ENCODE measurements at places on chromosomes 7 and 10.

DNA sequence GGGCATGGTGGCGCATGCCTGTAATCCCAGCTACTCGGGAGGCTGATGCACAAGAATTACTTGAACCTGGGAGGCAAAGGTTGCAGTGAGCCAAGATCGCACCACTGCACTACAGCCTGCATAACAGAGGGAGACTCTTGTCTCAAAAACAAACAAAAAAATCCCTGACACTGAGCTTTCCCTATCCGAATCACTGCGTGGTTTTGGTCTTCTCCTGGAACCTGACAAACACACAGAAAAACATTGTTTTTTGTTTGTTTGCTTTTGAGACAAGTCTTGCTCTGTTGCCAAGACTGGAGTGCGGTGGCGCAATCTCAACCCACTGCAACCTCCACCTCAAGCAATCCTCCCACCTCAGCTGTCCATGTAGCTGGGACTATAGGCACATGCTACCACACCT, 50.4 kb upstream of the PTPRN2 start:
- DNase-seq: no peak

DNA sequence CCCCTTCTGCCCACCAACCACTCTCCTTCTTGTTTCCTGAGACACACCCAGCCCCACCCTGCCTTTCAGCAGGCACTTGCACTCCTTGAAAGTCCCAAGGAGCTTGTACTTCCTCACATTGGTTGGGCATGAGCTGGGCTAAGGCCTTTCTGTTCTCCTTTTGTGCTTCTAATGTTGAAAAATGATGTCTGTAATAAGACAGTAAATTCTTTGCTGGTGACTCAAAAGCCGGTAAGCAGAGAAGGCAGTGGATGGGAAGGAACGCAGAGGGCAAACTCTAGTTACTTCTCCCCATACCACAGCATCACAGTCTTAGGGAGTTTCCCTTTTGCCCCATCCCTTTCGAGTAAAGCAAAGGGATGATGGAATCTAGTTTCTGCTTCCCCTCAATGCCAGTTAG, 185.6 kb downstream of the PLXNA4 start:
- DNase-seq: no peak

DNA sequence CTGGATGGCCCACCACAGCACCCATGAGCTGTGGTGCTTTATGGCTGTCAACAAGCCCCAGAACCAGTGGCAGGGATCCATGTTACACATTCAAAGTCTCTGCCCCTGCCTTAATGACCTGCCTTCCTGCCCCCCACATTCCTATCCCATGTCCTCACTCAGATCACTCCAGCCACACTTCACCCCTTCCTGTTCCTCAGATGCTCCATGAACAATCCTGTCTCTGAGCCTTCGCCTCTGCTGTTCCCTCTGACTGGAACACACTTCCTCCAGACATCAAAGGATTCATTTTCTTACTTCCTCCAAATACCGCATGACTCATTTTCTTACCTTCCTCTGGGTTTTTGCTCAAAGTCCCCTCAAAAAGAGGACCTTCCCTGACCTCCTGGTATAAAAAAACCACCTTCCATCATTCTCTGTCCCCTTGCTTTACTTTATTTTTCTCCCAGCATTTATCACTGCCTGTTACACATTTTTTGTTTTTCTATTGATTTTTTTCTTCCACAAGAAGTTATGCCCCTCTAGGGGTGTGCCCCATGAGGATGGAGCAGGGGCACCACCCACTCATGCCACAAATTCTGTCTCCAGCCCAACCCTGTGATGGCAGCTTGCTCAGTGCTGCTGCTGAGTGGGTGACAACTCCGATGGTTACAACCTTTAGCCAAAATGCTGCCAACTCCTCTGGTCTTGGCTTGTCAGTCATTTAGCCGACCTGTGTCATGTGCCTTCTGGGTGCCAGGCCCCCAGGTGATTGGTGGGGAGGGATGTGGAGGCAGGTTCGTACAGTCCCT, 18.2 kb downstream of the COL13A1 start:
- peak; percentile 55 for DNase-seq

DNA sequence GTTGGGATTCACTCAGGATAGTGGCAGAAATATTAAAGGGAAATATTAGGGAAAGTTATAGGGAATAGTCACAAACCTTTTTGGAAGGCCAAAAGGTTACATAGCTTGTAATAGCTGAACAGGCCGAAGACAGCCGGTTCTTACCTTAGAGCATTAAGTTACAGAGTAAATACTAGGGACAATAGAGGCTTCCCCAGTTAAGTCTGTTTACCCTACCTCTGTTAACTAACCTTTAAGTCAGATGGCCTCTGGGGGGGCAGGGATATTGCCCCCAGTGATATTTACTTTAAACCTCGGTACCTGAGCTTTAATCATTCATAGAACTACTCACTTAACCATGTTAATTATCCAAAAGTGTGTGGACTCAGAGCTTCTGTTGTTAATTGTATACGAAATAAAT, 7.4 kb downstream of the POLR1F start:
- no peak for DNase-seq

DNA sequence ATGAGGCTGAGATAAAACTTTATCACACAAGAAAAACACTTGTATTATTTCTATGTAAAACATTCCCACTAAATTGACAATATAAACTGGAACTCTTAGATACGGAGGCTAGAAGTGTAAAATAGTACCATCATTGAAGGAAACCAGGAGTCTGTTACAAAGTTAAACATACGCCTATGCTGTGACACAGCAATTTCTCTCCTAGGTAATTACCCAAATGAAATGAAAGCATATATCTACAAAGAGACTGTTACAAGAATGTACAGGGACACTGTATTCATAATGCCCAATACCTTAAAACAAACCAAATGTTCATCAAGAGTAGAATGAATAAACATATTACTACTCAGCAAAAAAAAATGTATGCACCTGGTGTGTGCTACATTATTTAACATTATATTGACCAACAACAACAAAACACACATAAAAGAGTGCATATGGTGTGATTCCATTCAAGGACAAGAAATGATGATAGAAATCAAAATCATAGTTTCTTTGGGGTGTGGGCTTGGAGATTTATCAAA, 33.2 kb upstream of the ELAPOR2 start:
- DNase-seq: no peak

DNA sequence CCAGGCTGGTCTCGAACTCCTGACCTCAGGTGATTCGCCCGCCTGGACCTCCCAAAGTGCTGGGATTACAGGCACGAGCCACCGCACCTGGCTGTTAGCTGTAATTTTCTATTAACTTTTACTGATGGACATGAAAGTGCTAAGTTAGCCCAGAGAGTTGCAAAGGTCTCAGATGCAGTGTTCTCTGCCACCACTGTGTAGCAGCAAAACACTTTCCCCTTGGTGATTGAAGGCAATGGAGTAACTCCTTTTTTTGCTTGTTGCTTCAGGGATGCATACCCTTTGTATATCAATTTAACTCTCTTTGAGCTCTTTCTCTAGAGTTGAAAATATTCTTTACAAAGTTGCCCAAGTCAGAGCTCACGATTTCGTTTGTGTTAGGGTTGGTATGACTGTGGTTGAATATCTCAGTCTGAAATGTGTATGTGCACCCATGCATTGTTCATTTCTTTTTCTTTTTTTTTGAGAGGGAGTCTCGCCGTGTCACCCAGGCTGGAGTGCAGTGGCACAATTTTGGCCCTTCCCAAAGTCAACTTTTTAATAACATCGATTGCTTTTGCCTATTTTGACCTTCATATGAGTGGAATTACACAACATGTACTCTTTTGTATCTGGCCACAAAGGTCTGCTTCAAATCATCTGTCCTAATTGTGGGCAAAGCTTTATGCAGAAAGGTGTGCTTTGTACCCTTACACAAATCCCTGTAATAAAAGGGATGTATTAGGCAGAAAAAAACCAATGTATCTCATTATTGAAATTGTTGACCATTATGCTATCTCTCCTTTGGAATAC, 52.6 kb downstream of the GTF2I start:
- no peak for DNase-seq

GRCh38 chr7:138797715-138798320, at the start of the genes ATP6V0A4 and TMEM213:
ATP6V0A4 (minus strand) TSS chr7:138798196; CDS start chr7:138771247, 26,949 bp downstream.
TMEM213 (plus strand) TSS chr7:138797994; CDS start chr7:138798105, 111 bp downstream.
- DNase-seq: no peak

DNA sequence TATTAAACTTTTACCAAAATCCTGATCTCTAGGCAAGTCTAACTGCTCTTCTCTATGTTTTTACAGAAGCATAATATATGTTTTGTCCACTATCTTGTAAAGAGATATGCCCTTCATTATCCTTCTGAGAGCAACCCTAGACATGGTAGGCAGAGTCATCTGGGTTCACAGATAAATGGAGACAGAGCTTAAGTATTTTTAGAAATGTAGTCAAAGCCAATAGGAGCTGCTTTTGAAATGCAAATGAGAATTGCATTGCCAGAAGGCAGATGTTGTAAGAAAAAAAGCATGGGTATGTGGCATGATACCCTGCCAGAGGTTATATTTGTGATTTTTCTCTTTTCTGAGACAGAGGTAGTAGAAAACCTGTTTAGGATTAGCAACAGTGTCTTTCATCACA, 964.8 kb downstream of the SORCS3 start:
- DNase-seq: no peak

GRCh38 chr10:46545861-46546590, 10.4 kb downstream of the GPRIN2 start:
- no peak for DNase-seq

DNA sequence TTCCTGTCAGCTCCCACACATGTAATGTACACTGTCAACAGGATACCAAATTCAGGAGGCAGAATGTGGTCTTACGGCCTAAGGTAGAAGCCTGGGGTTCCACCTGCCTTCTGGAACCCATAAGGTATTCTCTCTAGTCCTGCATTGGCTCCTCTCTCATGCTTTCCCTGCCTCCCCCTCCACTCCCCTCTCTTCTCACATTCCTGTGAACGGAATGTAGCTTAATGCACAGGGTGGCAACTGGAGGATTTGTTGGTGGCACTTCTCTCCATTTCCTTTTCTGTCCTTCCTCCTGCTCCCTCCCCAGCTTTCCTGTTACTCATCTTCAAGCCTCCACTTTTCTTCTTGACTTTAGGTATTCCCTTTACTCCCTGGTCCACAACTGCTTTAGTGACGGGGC, 11.5 kb upstream of the FLNC start:
- DNase-seq: no peak

DNA sequence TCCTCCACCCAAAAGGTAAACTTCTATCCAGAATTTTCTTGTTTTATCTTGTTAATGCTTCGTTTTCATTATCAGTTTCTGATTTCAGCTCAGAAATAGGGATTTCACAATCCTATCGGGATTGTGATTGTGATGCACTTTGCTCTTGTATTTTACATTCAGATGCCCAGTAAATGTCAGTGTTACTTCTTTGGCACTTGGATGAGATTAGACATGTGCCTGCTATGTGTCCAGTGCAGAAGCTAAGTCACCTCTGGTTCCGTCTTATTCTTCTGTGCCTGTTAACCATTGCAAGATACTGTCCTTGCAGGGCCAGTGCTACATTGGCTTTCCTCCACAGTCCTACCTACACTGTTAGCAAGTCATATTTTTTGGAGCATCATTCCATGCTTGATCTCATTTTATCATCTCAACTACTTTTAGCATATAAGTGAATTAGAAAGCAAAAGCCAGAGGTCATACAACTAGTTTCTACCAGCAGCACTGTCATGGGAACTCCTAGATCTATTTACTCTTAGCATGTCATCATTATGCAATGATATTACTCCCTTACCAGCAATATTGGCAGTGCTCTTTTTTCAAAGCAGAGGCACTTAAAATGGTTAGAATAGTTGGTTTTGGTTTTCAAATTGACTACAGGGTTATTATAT, 26.7 kb downstream of the ZNF277 start:
- DNase-seq: no peak

- DNase-seq: no peak
Measured at GRCh38 chr10:27390681-27391080, 113.4 kb upstream of the RAB18 start.

GRCh38 chr7:31076051-31076450, 23.9 kb downstream of the ADCYAP1R1 start:
- no peak for DNase-seq

DNA sequence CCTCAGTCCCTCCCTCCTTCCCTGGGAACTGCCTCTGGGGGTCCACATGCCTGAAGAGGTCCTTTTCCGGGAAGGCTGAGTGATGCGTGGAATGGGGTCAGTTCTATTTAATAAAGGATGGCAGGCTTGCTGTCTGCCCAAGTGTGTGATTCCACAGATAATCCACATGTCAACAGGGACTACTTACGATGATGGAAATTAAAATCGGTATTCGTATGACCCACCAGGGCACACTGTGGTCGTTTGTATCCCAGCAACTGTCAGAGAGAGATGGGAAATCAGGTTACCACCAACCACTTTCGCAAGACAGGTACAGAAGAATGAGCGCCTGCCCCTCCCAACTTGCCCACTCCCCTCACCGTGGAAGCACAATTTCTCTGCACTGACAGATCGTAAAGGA, 110.3 kb downstream of the VIPR2 start:
- DNase-seq: no peak

DNA sequence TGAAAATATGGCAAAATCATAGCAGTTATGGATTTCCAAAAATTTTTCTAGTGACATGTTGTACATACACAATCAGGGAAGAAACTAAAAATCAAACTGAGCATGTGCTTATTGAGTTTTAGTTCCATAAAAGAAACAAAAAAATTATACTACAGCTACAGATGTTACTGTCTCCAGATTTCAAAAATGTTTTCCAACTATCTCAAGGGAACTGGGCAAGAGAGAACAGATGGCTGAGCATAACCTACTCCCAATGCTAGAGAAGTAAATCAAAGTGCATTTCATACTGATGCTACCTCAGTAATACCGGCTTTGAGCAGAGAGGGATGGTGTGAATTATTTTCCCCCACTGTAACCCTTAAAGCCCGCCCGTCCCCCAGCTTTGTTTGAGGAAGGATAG, 40.7 kb upstream of the KMT2C start:
- no peak for DNase-seq

DNA sequence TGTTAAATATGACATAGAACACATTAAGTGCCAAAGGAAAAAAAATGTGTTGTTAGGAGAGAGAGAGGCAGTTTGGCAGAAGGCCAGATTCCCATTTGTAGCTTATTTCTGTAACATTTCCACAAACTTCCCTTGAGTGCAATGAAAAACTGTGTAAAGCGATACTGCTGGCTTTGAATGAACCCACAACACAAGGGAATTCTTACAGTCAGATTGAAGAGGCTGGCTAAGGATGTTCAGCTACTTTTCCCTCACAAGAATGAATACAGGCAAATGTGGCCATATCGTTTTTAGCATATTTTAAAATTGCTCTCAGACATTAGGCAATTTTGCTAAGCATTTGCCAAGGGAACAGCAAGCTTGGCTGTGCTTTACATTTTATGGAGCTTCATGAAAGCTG, 614.1 kb upstream of the FZD8 start:
- no peak for DNase-seq

Data from pulmonary artery endothelial cell (primary cell).